NCI-H526 (cell line): ENCODE measurements at places on chromosomes 16 and 17.
A peak's percentile ranks its signal among the peaks of the same experiment; 100 is the strongest.

- DNase-seq = peak; percentile 71
These were observed 57.1 kb upstream of the WSB1 start for GRCh38 chr17:27236717-27237315.

DNA sequence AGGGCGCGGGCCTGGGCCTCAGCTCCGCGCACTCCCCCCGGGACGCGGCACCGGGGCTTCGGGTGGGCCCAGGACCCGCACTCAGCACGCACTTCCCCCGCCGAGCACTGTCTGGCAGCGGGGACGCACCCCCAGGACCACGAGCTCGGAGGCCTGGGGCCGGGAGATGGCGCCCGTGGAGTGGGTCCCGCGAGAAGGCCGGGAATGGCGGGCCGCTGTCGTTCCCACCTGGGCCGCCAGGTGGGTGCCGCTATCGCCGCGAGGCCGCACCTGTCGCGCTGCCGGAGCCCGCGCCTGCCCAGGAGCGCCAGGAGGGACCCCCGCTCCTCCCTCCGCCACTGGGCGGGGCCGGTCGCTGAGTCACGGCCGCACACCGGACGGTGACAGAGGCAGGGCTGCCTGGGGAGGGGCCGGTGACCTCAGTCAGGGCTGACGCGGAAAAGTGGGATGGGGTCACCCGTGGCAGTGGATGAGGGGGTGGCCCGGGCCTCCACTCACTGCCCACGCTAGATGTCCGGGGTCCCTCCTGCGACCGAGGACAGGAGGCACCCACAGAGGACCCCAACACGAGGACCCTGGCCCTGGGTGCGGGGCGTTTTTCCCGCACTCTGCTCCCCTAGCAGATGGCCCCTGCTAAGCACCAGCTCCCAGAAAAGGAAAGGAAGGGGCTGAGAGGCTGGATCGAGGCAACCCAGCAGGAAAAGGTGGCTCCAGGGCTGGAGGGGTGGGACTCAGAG lies 6.9 kb upstream of the ACTG1 start:
- DNase-seq = no peak

- DNase-seq = peak; percentile 62
These were observed 66.9 kb upstream of the RCVRN start for GRCh38 chr17:9971991-9972390.

- no peak for DNase-seq
These were observed 18.5 kb upstream of the DOC2B start for GRCh38 chr17:199806-200545.

- peak; percentile 41 for DNase-seq
These were observed 53.5 kb downstream of the SREBF1 start for GRCh38 chr17:17783116-17783824.

- no peak for DNase-seq
These were observed 275.3 kb downstream of the SHISA9 start for GRCh38 chr16:13176711-13177110.

DNA sequence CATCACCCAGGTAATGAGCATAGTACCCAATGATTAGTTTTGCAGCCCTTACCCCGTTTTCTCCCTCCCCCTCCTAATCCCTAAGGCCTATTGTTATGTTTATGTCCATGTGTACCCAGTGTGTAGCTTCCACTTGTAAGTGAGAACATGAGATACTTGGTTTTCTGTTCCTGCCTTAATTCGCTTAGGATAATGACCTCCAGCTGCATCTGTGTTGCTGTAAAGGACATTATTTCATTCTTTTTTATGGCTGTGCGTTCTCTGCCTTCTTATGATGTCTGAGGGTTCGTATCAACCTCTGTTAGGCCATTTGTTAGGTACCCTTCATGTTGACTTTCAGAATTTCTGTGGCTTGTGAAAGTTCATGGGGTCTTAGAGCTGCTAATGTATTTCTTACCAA lies 31.0 kb downstream of the CTCF start:
- no peak for DNase-seq

GRCh38 chr17:17590141-17590751 lies 1.3 kb downstream of the PEMT start:
- DNase-seq = no peak

- no peak for DNase-seq
These were observed 13.7 kb downstream of the FOXF1 start for GRCh38 chr16:86524029-86524428.

DNA sequence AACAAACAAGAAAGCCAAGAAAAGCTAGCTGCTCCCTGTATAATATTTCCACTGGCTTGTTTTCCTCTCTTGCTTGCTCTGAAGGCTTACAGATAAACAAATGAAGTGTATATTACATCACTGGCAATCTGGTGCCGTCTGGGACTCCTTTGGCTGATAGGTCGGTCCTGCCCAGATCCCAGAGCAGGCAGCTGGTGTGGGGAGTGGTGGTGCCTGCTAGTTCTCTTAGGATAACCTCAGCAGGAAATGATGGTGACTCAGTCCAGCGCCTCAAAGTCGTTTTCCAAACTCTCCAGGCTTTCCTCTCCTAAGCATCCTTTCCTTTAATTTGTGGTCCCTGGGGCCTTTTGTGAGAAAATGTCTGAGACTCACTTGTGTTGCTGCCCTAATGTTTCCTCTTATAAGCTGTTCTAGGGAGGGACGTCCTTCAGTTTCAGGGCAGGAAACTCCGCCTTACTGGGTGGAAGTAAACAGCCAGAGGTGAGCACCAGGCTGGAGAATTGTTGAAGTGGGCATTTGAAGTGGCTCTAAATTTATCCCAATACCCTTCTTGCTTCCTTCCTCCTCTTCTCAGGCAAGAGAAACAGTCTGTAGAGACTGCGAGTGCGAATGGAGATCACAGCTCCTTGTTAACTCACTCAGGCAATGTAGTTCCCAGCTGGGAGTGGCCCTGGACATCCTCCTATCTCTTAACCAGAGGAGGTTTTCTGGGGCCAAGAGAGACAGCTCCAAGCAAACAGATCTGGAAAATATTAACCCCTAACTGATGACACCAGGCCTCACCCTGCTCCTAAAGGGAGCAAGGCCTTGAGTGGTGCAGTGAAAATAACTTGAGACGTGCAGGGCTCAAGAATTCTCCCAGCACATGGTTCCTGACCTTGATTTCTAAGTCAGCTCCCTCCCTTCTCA lies 34.9 kb downstream of the CD300LF start:
- DNase-seq = peak; percentile 90

DNA sequence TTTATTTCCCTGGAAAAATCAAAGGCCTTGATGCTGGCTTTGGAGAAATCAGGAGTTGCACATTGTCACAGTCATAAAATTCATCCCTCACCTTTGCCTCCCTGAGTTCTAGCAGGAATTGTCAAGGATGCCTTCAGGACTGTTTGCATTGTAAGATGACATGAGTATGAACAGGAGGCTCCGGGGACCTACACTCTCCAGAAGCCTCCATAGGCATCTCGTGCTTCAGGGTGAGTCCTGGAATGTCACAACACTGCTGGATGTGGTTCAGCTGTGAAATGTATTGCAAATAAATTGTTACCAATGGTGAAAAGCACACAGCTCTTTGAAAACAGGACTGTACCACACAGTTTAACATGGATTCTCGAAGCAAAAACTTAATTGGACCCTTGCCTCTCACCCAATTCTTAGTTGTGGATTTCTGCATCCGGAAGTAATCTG lies 535.4 kb upstream of the C16orf82 start:
- DNase-seq = no peak

GRCh38 chr17:57273490-57273889 lies 17.2 kb downstream of the MSI2 start:
- DNase-seq = no peak

DNA sequence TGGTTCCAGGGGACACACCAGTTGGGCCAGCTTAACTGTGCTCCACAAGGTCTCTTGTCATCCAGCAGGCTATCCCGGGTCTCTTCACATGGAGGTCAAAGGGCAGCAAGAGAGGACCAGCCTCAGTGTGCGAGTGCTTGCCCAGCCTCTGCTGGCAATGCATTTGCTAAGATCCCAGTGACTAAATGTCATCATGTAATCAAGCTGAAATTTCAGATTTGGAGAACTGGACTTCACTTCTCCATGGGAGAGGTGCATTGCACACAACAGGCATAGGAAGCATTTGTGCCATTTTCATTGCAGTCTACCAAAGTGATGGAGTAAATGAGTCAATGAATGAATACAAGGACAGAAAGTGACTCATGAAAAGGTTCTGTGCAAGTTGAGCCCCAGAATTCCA lies 51.2 kb upstream of the KDM8 start:
- DNase-seq = no peak

- no peak for DNase-seq
These were observed 10.3 kb downstream of the TRAF7 start for GRCh38 chr16:2165861-2166260.

GRCh38 chr17:51640108-51640622 lies 379.8 kb downstream of the UTP18 start:
- no peak for DNase-seq

DNA sequence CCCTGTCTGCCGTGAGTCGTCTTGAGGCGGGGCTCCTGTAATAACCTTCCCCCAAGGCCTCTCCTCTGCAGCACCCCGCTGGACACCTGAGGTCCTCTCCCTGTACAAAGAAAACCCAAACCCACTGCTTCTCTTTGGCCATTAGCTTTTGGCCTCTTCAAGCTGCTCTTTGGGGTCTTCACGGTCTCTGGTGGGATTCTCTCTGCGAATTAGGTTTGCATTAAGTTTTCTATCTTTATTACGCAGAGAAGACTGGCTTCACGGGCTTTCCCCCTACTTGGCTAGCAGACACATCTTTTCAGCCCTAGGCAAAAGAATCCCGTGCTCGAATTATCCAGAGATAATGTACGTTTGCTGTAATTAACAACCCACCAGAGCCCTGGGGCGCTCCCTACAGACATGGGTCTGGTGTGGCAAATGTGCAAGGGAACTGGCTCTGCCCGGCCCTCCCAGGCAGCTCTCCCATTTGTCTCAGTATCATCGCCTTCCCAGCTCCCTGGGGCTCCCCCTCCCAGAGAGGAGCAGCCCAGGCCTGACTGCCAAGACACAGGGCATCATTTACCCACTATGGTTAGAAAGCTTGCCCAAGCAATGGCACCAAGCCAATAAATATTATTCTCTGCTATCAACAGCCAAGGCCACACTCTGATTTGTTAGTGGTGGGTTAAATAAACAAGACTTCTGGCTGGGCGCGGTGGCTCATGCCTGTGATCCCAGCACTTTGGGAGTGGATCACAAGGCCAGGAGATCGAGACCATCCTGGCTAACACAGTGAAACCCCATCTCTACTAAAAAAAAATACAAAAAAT lies 24.7 kb upstream of the KLHDC4 start:
- no peak for DNase-seq

GRCh38 chr17:44844390-44844830 lies 3.3 kb upstream of the HIGD1B start:
- no peak for DNase-seq

GRCh38 chr17:11980813-11981212 lies 16.5 kb downstream of the ZNF18 start:
- no peak for DNase-seq

GRCh38 chr17:63626551-63627180 lies 4.4 kb downstream of the MAP3K3 start:
- no peak for DNase-seq

- DNase-seq = no peak
These were observed 279.5 kb upstream of the MYOCD start for GRCh38 chr17:12386225-12386624.

DNA sequence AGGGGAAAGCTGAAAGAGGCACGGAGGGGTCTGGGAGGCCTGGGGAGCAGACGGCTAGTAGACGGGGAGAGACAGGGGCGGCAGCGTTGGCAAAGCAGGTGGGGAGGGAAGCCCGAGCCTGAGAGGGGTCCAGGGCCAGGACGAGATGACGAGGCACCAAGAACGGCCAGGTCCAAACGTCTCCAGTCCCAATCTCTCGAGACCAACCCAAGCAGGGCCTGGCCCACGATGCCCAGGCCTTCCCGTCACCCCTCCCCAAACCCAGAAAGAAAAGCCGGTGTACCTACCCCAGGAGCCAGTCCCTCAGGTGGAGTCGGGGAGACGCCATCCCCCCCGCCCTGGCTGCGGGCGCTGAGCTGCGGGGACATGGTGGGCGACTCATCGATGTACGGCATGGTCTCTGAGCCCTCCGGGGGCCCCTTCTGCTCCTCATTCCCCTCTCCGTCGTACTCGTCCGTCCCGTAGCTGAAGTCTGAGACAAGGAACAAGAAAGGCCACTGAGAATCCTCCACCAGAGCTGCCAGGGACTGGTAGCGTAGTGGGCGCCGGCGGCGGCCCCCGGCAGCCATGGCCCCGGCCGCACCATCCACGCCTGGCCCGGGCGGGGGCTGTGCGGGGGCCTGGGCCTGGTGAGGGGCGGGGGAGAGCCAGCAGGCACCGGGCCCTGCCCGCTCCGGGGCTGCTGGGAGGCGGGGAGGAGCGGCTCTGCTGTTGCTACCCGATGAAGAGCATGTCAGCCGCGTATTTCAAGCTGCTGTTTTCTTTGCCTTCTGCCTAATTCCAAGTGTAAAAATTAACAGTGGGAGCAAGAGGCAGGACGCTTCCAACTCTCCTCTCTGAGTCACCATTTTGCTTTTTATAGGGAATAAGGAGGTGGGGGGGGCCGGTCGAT lies 54.6 kb downstream of the ABR start:
- DNase-seq = no peak

DNA sequence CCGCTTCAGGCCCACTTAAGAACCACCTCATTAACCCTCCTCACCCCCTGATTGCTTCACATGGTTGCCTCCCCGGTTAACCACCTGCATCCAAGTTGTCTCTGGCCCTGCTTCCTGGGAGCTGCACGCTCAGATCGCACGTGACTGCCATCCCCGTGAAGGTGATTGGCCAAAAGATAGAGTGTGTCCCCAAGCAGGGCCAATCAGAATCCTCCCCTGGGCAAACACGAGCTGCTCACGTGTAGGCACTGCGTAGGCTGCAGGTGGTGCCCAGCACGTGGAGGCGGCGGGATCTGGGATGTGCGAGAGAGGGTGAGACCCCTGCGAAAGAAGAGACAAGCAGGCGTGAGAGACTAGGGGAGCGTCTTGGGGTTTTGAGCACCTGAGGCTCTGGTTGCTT lies 111.8 kb upstream of the CRHR1 start:
- DNase-seq = no peak

DNA sequence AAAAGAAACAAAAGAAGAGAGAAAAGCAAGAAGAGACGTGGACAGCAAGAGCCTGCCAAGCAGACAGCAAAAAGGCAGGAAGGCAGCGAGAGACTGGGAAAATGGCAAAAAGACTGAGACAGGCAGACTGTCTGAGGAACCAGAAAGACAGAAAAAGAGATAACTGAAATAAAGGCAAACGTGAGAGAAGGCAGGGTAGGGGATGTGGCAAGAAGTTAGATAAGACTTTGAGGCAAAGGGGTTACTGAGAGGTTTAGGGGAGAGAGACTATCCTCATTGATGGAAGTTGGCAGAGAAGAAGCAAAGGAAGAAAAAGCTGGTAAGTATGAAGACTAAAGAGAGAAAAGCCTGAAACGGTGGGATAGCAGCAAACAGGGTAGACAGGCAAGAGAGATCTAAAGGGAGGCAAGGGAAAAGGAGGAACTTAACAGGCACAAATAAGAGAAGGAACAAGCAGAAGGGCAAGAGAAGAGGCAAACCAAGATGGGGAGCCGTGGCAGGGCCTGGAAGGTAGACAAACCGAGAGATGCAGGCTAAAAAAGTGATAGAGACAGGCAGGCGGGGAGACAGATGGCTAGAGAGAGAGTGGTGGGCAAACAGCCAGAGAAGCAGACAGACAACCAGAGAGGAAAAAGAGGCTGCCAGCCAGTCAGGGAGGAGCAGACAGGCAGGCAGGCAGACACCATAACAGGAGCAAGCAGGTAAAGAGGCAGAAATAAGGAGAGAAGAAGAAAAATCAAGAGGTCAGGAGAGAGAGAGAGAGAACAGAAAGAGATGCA lies 7.1 kb upstream of the CHD3 start:
- no peak for DNase-seq
